ENCODE measurements at places on chromosomes 5 and 9.
A peak's percentile ranks its signal among the peaks of the same experiment; 100 is the strongest.

DNA sequence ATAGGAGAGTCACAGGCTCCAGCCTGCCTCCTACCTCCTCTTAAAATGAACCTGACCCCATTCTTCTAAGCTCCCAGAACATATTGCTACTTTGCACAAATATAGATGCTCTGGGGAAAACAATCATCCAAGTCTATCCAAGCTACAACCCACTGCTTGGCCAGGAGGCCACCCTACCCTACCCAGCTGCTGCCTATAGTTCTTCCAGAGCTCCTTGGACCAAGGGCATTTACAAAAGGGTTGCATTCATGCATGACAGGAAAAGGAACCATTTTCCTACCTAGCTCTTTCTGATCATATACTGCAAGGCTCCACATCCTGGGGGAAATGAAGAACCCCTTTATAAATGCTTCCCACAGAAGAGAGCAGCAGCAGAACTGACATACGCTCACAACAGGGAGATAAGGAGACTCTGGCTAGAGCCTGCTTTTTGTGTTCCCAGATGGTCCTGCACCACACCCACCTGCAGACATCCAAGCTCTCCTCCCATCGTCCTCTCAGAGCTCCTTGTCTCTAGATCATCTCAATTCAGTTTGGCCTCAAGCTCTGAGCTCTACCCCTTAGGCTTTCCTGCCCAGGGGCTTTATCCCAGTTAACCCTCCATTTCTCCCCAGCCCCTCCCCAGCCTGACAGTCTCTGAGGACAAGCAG lies 185.5 kb downstream of the SPOCK1 start:
- DNase-seq, result no peak

- DNase-seq, result peak; percentile 81
Observed at GRCh38 chr9:131178382-131178781, 53.0 kb downstream of the NUP214 start.

- peak; percentile 40 for DNase-seq
Observed at GRCh38 chr9:22044583-22044982, 35.5 kb upstream of the CDKN2B start.

- no peak for DNase-seq
Observed at GRCh38 chr5:114223866-114224265, 138.0 kb upstream of the KCNN2 start.

DNA sequence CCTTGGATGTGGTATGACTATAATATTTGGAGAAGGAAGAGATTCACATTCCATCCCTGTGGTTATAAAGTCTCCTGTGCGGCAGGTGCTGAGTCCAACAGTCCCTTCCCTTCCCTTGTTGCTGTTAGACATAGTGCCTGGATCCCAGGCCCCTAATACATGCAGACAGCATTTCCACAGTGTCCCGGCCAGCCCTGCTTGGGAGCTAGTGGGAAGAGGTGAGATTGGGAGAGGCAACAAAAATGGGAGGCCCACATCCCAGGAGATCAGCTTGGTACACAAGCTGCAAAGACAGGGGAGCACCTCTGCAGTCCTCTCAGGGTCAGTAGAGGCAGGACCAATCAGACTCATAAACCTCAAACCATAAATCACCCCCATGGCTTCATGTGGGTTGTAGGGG lies 3.3 kb upstream of the NEURL1B start:
- DNase-seq, result no peak

DNA sequence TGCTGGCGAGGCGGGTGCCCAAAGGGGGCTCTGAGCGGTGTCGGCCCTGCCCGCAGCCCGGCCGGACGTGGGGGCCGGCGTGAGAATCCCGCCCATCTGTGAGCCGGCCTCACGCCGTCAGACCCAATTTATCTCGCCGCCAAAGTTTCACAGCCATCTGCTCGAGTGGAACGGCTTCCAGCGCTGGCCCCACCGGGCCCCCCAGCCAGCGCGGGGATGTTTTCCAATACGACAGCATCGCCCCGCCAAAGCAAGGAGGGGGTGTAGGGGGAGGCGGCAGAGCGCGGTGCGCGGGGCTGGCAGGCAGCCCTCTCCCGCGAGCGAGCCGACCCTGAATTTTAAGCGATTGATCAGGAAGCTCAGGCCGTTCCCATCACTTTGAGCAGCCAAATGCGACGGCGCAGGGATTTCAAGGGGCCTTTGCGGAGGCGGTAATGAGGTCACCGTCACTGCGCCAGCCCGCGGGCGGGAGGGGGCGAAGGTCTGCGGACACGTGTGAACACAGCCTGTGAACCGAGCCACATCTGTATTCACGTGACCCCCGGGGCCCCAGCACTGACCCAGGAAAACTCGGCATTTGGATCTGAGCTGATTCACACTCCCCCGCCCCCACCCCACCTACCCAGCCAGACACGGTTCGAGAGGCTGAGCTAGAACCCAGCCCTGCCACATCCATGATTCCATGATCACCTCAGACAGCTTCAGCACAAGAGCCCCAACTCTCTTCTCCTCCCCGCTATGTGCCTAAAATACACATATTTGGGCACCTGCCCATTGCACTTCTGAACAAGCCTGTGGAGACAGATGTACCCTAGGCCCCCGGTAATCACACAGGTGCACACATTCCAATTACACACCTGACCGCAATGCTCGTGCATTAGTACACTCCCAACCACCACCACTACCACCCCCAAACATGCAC lies 47.8 kb upstream of the PSD2 start:
- peak; percentile 52 for DNase-seq

DNA sequence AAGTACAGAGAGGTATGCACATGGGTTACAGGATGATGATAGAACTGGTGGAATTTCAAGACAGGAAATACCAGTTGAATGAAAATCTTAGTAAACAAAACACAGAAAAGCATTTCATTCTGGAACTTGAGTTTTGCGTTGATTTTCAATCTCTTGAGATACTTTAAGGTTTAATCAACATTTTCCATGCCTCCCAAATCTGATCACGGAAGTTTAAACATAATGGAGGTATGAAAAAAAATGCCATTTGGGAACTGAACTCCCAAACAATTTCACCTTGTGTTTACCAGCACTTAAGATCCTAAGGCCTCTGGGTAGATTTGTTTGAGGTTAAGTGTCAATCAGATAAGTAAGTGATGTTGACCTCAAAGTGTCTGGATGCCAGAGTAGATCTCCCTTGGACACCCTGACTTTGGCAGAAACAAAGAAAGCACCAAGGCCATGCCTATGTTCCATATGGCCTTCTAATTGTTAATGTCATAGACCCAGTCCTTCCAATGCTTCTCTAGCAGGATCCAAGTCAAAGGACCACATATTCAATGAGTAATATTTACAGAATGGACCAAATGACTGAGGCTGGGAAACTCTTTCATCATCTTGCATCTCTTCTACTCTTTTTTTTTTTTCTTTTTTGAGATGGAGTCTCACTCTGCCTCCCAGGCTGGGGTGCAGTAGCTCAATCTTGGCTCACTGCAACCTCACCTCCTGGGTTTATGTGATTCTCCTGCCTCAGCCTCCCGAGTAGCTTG lies 216.9 kb downstream of the ARRDC3 start:
- no peak for DNase-seq

DNA sequence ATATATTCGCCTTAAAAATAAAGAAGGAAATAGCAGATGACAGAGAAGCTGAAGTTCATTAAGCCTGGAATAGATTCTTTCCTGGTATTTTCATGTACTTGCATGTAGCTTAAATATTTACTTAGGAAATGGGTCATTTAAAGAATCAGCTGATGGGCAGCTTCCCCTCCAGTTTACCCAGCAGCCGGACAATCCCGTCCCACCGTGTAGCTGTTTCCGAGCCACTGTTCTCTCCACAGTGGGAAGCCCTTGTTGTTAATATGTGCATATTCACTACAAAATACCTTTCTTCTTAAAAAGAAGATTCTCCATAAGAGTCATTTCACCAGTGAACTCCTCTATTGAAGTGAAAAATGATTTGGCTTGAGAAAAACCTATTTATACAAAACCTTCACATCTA lies 187.0 kb downstream of the FANCC start:
- no peak for DNase-seq

DNA sequence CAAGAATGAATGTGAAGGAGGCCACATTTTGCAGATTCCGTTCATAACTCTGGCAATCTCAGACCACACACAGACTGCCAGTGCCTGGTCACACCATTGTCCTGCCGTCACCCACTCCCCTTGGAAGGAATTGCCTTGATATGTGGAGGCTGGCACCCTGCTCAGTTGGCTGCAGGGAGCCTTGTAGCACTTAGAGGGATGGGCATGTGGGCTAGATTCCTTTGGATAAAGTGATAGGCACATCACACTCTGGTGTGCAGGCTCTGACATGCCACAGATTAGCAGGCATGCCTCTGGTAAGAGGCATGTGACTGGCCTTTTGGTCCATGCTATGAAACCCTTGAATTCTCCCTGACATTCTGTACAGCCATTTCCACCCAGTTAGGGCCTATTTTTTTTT lies 254.6 kb upstream of the PIK3R1 start:
- no peak for DNase-seq
